ENCODE measurements at places on chromosomes 12 and 14.

DNA sequence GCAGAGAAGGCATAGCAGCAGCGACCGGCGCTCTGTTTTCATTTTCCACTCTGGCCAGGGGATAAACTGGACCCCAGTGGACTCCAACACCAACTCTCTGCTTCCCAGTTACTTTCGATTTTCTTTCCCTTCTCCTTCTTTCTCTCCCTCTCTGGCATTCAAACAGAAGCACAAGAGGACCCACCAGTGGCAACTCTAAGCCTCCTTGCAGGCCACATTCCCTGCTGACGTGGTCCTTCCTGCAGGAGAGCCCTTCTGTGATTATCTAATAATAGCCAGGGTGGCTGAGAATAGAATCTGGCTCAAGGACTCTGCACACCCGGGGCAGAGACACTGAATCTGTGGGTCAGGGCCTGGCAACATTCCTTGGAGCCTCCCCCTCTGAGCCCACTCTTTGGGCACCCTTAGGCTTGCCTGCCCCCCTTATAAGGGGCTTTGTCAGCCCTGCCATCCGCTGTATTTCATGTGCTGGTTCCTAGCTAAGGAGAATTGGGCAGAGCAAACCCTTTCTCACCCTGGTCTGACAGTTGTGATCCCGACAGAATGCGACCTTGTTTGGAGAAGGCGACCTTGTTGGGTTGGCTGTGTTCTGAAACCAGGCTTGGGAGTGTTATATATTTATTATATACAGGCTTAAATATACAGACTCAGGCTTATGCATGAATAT lies 8.2 kb upstream of the HOXC6 start:
- no peak for DNase-seq

DNA sequence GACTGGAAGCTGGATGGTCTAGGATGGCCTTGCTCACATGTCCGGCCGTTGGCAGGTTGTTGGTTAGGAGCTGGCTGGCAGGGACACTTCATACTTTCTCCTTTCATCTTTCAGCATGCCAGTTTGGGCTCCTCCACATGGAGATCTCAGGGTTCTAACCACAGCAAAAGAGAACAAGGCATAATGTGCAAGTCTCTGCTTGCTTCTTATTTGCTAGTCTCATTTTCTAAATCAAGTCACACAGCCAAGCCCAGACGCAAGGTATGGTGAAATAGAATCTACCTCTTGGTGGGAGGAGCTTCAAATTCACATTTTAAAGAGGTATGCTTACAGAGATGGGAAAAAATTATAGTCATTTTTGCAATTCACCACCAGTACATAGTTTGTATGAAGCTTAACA lies 69.1 kb upstream of the NAP1L1 start:
- no peak for DNase-seq

GRCh38 chr14:45254771-45255170 lies 1.8 kb upstream of the MIS18BP1 start:
- no peak for DNase-seq

DNA sequence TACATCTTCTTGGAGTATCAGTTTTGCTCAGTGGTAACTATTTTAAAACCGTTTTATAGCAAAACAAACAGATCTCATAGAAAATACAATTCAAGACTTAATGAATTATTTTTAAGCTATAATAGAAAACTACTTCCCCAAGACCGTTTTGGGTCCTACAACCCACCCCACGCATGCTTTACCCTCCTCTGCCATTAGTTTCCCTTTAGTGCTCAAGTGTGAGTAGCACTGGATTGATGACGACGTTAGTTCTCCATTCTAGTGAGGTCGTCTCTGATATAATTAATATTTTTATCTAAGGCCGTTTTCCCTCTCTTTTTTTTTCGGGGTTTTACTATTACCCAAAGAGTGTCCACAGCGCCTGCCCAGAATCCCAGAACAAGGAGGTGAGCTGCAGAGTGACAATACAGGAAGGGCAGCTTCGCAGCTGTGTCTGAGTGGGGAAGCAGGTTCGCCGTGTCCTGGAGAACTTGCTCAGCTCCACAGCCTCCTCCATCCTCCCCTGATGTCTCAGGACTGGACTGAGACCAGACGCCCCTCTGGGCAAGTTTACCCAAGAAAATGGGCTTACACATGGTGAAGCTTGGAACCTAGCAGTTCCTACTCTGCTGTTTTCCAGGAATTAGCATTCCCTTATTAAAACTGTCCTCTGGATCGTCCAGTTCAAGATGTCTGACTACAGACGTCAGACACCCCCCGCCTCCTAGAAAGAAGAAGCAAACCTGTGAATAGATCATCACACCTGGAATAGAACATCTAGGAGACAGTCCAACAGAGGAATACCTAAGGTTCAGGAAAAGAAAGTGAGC lies 31.9 kb upstream of the MON2 start:
- no peak for DNase-seq

GRCh38 chr14:72888636-72889201 lies 5.2 kb downstream of the DPF3 start:
- DNase-seq = no peak

GRCh38 chr14:43408472-43408871 lies 1098.6 kb downstream of the FSCB start:
- no peak for DNase-seq

DNA sequence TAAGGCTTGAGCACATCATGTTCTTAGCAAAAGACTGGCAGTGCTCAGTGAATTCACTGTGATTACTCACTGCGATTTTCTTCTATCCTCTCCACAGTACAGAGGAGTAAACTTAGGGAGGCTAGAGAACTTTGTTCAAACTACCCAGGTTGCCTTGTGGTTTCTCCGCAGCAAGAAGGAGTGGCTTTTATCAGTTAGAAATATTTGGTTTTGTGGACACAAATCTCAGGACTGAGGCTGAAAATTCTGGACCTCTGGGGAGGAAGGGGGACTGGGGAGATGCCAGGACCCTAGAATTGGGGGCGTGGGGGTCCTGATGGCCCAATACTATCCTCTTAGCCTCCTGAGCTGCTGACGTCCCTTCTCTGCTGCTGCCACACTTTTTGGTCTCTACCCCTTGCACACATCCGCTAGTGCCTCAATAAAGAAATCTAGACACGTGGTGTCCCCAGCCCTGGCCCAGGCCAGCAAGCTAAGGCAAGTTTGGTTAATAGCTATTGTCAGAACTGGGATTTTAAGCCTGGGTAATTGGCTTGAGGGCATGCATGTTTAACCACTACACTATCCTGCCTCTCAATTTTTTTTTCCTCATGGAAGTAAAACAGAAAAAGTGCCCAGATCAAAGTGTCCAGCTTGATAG lies 842 bp downstream of the OAS2 start:
- DNase-seq = peak; percentile 49

- no peak for DNase-seq
Observed at GRCh38 chr12:47557386-47557785, 148.4 kb downstream of the RPAP3 start.

GRCh38 chr12:29398495-29398894 lies 17.5 kb upstream of the ERGIC2 start:
- no peak for DNase-seq

DNA sequence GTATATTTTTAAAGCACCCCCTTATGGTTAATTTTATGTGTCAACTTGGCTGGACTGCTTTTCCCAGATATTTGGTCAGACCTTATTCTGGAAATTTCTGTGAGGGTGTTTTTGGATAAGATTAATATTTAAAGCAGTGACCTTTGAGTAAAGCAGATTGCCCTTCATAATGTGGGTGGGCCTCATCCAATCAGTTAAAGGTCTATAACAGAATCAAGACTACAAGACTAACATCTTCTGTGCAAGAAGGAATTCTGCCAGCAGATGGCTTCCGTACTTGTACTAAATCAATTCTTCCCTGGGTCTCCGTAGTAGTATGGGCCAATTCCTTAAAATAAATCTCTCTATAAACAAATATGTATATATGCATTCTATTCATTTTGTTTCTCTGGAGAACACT lies 257.6 kb downstream of the ETNK1 start:
- DNase-seq = no peak

DNA sequence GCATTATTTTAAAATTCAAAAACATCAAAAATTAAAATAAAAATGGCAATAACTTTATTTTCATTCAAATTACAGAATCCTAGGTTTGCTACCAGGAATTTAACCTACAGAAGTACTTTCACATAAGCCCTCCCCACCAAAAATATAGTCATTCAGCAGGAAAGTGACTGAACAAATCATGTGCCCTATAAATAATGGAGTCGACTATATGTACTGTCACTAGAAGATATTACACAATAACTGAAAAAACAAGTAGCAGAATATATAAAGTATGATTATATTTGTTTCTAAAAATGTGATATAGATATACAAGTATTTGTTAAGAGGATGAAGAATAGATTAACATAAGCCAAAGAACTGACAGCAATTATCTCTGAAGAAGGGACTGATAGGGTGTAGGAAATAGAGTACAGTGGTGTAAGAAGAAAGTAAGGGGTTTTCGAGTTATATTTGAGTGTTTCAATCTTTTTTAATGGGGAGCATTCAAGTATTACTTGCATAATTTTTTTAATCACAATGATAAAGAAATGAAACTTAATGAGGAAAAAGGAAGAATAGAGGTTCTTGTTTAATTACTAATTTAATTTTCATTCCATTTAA lies 7.9 kb downstream of the C2CD5 start:
- no peak for DNase-seq

DNA sequence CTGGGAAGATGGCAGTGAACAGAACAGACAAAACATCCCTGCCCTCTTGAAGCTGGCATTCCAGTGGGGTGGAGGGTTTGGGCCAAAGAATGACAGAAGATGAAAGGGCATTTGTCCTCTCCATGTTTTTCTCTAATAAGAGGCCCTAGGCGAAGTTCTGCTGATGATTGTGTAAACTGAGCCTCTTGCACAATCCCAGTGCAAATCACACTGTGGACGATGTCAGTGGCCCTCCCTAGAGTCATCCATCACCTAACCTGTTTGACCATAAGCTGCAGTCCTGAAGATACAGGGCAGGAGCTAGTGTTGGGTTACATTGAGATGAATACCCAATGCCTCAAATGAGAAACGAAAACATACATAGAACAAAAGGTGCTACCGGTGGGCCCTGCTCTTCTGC lies 622.4 kb upstream of the TBX3 start:
- no peak for DNase-seq

DNA sequence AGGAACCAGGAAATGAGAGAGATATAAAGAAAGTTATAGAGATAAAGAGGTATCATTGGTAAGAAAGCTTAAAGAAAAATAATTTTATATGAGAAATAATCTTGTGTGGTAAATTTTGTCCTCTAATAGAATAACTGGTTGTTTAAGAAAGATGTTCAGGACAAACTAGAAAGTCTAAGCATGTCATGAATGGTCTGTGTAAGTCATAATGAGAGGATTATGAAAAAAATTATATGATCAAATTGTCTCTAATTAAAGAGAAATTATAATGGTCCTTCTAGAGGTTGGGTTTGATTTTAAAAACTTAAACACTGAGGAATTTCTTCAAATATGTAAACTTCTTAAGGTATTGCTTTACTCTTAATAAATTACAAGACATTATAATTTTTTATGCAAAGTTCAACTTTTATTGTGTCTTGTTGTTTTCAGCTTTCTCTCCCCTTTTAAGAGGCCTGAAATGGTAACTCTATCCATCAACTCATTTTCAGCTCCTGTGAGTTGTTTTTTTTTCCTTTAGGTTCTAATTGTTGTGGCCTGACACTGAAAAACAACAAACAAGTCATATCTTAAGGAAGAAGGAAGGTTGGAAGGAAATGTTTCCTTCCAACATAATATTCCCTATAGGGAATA lies 88.2 kb upstream of the CNOT2 start:
- no peak for DNase-seq

DNA sequence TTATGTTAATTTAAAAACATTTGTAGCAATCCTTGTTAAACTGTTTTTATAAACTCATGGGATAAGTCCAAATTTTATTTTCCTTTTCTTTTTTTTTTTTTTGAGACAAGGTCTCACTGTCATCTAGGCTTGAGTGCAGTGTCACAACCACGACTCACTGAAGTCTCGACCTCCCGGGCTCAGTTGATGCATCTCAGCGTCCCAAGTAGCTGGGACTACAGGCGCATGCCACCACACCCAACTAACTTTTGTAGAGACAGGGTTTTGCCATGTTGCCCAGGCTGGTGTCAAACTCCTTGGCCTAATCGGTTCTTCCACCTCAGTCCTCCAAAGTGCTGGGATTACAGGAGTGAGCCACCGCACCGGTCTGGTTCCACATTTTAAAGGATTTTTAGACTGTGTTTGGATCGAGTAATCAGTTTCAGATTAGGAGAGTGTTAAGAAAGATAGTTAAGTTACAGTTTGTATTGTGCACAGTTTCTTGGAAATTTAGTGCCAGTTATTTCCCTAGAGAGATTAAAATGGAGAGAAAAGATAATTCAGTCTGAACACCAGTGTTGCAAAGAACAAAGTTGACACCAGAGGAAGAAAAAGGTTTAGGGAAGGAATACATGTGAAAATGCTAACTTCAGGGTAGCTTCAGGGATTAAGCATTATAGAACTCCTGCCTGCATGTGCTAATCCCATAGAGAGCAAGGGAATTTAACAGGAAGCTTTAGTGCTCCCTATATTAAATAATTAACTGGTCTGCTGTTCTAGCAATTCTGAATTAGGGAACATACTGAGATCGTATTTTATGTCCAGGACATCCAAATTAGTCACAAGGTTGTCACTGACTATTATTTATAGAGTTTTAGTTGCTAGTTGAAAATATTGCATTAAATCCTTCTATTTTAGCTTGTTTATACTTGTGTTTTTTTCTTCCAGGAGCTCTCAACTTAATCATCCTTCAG lies 10.1 kb downstream of the RAP1B start:
- no peak for DNase-seq

DNA sequence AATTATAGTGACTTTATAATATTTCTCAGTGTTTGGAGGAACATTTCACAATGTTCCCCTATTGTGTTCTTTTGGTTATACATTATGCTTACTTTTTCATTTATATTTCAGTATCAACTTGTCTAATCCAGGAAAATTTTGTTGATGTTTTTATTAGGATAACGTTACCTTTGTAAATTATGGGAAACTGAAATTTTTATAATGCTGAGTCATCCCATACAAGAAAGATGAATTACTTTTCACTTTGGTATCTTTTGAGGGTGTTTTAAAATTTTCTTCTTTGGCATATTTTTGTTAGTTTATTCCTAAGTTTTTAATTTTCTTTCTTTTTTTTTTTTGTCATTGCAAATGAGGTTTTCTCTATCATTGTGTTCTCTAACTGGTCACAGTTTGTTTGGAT lies 542.7 kb downstream of the SLC16A7 start:
- DNase-seq = no peak

GRCh38 chr14:39991041-39991440 lies 558.8 kb upstream of the FBXO33 start:
- DNase-seq = no peak

GRCh38 chr14:55585854-55586253 lies 5.8 kb downstream of the KTN1 start:
- DNase-seq = no peak

- DNase-seq = no peak
Observed at GRCh38 chr14:29941401-29941800, 13.8 kb upstream of the PRKD1 start.

DNA sequence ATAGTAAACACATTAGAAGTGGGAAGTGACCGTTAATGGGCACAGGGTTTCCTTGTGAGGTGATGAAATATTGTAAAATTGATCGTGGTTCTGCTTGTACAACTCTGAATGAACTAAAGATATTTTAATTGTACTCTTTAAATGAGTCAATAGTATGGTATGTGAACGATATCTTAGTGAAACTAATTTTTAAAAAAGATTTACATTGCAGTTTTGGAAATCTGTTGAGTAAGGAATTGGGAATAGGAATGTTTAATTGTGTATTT lies 1.7 kb downstream of the ZNF410 start:
- no peak for DNase-seq

- DNase-seq = no peak
Observed at GRCh38 chr12:115223322-115223721, 539.3 kb upstream of the TBX3 start.
